Right lobe of liver (tissue), 6 donors: ENCODE measurements at places on chromosomes 3 and 15. TPM values are rescaled to one million over a fixed set of nuclear protein-coding genes. Genes with fewer than 3 reads are reported as not detected.

Gene LRRC34
- total RNA-seq = 0.06 TPM

DNA sequence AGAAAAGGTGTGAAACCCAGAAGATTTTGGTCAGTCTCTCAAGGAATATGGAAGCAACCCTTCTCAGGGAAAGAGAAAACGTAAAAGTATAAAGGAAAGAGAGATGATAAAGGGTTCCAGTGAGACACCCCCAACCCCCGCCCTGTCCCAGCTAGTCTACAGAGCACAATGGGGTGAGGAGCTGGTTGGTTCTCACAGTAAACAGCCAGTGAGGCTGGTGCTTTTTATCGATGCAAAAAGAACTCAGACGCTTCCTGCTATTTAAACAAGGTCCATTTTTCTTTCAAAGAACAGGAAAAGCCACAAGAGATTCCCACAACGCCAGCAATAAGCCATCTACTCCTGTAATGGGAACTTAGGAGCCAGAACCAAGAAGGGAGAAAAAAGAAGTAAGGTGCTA, 65.9 kb downstream of the CHAC1 start:
- DNase-seq = no peak

GRCh38 chr3:169454060-169454317, 209.5 kb downstream of the MECOM start:
- no peak for DNase-seq

Gene SGO1
- total RNA-seq = 0.55 TPM

- no peak for DNase-seq
Measured at GRCh38 chr3:181230258-181230657, 240.7 kb upstream of the DNAJC19 start.

- DNase-seq = no peak
Measured at GRCh38 chr15:70712271-70712670, 51.1 kb downstream of the UACA start.

GRCh38 chr3:134611516-134611915, 39.3 kb downstream of the KY start:
- DNase-seq = no peak

DNA sequence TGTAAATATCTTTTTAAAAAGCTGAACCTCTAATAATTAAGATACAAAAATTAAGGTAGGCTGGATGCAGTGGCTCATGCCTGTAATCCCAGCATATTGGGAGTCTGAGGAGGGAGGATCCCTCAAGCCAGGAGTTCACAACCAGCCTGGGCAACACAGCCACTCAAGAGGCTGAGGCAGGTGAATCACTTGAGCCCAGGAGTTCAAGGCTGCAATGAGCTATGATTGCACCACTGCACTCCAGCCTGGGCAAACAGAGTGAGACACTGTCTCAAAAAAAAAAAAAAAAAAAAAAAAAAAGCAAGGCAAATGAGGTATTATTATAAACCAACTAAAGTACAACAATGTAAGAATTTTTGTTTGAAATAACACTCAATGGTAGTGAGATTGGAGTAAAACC, 47.6 kb downstream of the EFHB start:
- no peak for DNase-seq

DNA sequence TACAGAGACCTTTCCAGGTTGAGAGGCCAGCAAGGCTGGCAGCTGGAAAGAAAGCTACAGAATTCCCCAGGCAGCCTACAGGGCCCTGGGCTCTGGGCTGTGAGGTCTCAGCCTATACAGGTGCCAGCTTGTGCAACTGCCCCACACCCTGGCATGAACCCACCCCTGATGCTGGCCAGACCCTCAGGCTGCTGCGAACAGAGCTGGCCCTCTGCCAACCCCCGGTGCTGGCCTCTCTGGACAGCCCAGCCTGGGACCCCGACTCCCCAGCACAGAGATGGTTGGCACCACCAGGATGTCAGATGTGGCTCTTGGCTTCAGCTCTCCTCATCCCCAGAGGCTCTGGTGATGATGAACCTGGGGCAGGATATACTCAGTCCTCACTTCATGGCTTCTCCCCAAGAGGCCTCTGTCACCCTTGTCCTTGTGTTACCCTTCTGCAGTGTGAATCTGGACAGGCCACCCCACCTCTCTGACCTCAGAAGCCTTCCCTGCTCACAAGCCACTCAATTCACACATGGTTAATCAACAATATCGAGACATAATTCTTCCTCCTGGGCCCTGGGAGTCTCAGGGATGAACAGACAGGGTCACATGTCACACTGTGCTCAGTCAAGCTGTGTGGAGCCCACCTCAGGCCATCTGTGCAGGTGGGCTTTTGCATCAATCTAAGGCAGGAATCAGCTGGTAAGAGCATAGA, 11.0 kb upstream of the BFSP2 start:
- no peak for DNase-seq

DNA sequence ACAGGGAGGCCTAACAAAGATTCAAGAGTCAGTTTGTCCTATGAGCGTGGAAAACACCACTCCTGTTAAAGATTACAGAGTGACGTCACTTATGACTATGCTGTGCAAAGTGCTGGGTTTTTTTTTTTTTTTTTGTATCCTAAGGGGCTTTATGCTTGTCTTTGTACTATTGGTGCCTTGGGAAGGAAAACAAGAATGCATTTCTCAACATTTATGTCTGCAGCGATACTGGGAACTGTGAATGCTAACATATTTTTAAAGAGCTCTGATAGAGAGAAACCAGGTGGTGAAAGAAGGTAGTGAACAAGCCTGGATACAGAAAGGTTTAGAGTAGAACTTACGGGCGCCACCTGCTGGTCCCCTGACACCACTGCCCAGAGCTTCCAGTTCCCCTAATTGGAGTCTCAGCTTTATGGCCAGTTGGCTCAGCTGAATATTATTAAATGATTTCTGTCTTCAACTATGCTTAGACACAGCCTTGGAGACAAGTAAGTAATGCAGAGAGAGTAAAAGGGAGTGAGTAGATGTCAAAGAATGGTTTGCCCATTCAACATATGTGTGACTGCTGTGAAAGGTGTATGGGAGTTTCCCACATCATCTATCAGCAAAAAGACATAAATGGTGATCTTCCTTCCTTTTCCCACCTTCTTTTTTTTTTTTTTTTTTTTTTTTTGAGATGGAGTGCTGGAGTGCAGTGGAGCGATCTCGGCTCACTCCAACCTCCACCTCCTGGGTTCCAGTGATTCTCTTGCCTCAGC, 807.9 kb upstream of the CFAP20DC start:
- peak; percentile 78 for DNase-seq

GRCh38 chr3:156396851-156397250, 158.1 kb downstream of the SSR3 start:
- no peak for DNase-seq

GRCh38 chr15:60184579-60184978, 180.5 kb downstream of the FOXB1 start:
- no peak for DNase-seq

Gene GOLGA6L7
- not detected for total RNA-seq

DNA sequence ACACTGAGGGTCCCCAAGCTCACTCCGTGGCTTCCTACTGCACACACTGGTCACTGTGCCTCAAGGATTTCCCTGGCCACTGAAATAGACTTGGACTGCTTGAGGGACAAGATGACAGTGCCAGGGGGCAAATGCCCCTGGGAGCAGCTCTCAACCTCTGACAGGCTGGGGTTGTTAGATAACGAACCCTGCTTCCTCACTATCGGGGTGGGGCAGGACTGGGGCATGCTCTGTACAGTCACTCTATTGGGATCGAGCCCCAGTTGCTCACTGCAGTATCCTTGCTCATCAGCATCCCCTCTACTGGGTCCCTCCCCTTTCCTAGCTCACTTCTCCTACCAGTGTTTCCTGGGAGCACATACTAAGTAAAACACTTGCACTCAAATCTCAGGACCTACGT, 610.8 kb downstream of the NTRK3 start:
- DNase-seq = no peak

Gene GP9
- total RNA-seq = not detected

Gene ZNF660
- 0.12 TPM for total RNA-seq

- DNase-seq = no peak
Measured at GRCh38 chr3:29552051-29552450, 271.2 kb downstream of the RBMS3 start.

GRCh38 chr15:69906256-69907185, 191.2 kb downstream of the TLE3 start:
- DNase-seq = no peak

Gene ALDH1A2
- 10.2 TPM for total RNA-seq

- DNase-seq = no peak
Measured at GRCh38 chr15:99578809-99579208, 13.0 kb downstream of the MEF2A start.

Gene DPPA2
- total RNA-seq = not detected

Gene LRRC49
- 0.59 TPM for total RNA-seq

Gene SLITRK3
- total RNA-seq = 4.2 TPM

GRCh38 chr15:48458876-48459275, 127.6 kb downstream of the DUT start:
- DNase-seq = no peak

DNA sequence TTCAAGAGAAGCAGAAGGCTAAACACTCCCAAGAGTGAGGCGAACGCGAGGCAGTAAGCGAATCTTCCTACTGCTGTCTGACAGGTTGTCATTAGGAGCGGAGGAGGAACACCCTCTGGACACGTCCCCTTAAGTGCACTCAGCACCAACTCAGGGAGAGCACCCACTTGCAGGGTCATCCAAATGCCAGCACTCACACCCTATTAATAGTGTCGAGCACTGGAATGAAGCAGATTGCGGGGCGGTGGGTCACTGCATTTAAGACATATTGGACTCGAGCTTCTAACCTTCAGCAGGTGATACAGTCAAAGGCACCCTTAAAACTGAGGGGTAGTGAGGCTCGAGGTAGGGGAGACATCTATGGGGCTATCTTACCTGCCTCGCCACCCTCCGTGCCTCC, 28.7 kb downstream of the SH3BP5 start:
- DNase-seq = no peak

Gene TTLL13
- total RNA-seq = not detected

Gene TMCO5A
- total RNA-seq = not detected

GRCh38 chr15:88710027-88710715, 71.4 kb downstream of the ISG20 start:
- no peak for DNase-seq

DNA sequence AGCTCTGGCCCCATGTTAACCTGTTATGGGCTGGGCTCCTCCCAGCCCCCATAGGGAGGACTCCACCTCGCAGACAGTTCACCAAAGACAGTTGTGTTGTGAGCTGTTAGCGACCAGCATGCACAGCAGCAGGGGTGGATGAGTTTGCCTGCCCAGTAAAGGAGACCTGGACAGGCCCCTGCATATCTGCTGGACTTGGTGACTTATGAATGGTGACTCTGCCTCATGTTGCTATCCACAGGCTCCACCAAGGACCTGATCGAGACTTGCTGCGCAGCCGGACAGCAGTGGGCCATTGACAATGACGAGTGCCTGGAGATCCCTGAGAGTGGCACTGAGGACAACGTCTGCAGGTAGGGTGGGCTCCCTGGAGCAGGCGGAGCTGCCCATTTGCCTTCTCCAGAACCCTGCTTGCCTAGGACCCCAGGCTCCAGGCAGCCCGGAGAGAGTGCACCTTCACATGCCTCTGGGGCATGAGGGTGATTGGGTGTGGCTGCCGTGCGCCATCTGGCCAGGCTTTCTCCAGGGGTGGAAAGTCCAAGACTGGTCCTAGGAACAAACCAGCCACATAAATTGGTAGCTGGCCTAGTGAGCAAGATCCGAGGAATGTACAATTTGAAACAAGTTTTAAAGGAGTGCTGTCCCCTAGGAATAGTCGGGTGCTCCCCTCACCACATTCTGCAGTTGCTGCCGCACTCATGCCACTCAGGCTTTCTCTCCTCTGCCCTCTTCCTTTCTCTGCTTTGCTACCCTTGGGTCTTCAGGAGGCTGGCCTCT, 59.1 kb downstream of the FBLN2 start:
- peak; percentile 35 for DNase-seq
